ENCODE measurements at places on chromosomes 2 and 18.

DNA sequence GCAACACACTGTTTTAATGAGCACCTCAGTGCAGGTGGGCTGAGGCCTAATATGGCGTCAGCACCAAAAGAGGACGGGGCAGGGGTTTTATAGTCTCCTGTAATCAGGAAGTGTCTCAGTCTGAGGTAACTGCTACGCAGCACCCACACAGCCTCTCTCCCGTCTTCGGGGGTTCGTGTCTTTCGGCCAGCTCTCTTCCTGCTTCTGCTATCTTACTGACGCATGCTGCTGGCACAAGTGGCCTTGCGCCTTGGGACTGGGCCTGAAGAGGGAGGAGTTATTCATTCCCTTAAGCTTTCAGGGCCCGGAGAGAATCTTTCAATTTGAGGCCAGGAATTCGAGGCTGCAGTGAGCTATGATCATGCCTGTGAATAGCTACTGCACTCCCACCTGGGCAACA, 14.5 kb upstream of the PAPOLG start:
- no peak for DNase-seq

GRCh38 chr2:112805542-112805941, 21.2 kb upstream of the IL1A start:
- no peak for DNase-seq

- DNase-seq, result no peak
Measured at GRCh38 chr2:20198001-20198400, 26.9 kb downstream of the SDC1 start.

DNA sequence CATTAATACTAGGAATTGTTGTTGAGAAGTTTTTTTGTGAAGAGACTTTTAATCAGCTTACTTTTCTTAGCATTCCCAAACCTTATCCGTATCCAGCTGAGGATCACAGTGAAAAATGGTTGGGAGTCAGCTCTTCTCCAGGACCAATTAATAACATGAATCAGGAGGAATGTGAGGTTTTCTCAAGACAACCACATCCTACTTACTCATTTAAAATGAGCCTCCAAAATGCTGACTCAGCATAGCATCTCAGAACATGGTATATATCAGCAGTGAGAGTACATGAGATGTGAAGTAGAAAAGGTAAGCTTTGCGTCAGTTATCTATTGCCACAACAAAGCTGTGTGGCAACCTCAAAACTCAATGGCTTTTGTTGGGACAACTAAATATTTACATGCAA, 140.3 kb downstream of the NRP2 start:
- no peak for DNase-seq

DNA sequence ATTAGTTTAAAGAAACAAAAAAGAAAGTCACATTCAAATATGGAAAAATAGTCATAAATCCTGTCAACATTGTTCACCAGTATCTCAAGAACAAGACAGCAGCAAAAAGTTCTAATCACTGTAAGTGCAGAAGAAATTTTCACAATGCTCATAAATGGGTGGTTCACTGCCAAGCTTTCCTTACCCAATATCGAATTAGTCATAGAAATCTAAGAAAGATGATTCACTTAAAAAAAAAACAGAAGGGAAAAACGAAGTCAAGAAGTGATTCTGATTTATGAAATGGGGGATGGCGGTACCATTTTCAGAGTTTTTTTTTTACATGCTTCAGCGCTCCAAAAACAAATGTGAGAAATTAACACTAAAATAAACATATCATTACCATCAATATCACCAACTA, 156.7 kb downstream of the EXOC6B start:
- no peak for DNase-seq

- DNase-seq, result no peak
Measured at GRCh38 chr2:180733330-180733729, 247.1 kb upstream of the UBE2E3 start.

All from left hindlimb (tissue), 1 donor.